ENCODE measurements at places on chromosomes 16 and 17.

GRCh38 chr17:78539781-78540180 lies 37.4 kb downstream of the DNAH17 start:
- no peak for DNase-seq

DNA sequence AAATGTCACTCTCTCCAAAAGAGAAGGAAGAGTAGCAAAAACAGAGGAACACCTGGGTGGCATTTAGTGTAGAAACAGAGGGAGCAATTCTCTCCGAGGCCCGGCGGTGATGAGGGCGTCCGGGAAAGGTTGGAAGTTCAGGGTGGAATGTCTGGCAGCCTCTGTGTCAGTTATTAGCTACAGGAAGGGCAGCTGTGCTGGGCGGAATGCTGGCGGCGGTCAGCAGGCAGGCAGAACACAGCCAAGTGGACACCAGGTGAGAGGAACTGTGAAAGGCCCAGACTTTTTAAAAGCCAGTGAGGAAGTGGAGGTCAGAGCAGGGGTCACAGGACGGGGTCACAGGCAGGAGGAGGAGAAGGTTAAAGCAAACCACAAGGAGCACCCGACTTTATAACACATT lies 238.1 kb downstream of the NTN1 start:
- no peak for DNase-seq

DNA sequence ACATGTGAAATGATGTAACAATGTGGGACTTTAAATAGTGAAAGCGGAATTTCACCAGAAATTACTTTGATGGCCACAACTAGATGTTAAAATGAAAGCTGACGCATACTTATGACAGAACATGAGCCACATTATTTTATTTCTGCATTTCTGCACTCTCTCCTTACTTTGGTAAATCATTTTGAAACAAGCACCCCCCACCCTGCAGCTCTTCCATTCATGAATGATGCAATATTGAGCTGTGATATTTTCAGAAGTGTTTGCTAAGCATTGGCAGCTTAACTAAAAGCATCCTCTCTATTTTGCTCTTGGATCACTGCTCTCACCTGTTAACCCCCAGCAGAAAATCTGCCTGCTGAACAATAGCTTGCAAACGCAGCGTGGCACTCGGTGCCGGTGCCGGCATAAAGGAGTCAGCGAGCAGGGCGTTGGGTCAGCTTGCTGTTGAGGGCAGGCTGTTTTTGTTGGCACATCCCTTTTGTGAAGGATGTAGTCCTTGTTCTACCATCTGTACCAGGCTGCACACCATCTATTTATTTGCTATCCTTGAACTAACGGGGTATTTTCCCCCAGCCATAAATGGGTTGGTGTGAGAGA lies 30.8 kb upstream of the CBLN1 start:
- no peak for DNase-seq

DNA sequence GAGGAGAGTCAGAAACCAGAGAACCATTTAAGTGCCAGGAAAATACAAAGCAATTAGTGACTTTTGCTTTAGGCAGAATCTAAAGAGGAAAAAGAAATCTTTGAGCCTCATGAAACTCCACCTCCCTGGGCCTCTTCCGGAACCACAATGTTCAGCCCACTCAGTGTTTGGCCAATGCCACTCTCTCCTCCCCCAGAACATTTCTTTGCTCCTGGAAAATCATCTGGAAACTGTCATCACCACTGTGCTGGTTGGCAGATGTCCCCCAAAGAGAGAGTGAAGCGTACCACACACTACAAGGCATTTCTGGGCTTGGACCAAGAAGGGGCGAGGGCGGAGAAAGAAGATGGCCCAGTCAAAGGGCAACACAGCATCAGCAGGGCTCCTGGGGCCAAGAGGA lies 7.1 kb upstream of the SOX9 start:
- no peak for DNase-seq

GRCh38 chr16:3954411-3954921 lies 74.0 kb upstream of the CREBBP start:
- DNase-seq, result no peak

- DNase-seq, result no peak
These were observed 6.2 kb downstream of the NT5M start for GRCh38 chr17:17309356-17309755.

All from esophagus squamous epithelium (tissue), 5 donors.